ENCODE measurements at places on chromosomes 4 and X.

- no peak for DNase-seq
These were observed 21.8 kb upstream of the IQSEC2 start for GRCh38 chrX:53303195-53303594.

DNA sequence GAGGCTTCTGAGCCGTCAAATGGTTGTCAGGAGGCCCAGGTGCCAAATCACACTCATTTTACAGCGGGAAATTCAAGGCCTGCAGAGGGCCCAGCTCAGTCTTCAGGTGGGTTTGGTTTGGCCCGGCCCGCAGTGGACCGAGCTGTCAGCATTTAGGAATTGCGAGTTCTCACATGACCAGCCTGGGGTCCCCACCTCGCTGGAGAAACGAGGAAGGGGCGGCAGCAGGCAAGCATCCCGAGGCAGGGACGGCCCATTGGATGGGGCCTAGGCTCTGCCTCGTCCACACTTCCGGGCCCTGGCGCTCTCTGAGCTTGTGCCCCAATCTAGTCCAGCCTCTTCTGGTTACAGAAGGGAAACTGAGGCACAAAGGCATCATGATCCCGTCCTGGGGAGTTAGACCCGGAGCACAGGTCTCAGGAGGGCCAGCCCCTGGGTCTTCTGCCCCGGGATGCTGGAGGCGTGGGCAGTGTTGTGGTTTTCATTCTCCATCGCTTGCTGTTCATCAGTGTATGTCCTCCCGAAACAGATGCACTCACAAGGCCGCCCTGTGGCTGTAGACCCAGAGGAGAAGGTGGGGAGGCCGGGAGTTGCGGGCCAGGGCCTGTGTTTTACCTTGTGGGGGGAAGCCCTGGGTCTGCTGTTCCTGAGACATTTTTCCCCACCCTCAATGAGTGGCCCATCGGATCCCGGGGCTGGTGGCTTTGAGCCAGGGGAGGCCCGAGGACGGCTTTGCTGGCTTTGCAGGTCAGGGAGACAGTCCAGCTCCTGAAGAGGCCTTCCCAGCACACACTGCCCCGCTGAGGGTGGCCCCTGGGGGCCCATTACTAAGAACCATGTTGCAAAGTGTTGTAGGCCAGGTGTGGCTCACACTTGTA lies 8.9 kb downstream of the PSAPL1 start:
- no peak for DNase-seq

DNA sequence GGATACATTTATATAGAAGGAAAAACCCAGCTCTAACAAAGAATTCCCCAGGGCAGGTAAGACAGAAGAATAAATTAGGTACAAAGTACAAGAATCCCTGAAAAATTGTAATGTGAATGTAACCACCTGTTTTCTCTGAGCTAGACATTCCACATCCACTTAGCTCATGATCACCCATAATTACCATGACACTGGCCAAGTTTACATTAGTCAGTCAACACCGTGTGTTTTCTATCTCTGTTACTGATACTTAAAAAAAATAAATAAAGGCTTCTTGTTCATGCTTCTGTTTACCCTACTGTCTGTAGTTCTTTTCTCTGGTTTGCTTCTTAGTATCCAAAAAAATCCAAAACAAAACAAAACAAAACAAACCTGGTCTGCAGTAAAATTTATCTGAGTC lies 66.0 kb downstream of the CBLL2 start:
- DNase-seq, result no peak

DNA sequence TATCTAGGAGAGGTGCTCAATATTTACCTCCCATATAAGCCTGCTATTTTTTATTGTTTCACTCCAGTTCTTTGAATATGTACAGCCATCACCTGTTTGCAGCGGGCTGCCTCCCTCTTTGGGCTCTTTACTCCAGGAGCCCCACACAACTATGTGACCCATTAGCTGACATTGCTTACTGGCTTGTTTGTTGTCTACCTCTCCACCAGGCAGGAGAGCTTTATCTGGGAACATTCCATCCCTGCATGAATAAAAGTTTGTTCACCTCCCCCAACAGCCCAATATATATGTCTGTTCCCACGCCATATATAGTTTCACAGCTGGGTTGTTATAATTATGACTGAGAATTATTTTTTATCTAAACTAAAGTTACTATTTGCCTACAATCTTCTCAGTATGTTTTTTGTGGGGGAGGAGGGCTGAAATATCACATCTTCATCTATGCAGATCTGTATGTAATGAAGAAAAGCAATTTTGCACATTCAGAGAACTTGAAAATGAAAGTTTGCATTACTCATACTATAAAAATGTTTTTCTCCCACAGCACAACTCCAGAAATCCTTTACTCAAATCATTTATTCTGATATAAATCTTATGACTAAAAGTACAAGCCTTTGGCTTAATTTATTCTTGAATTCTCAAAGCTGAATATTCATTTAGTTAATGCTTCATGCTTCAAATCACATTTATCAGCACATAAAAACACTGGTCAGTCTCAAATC lies 61.2 kb upstream of the DAPP1 start:
- no peak for DNase-seq

GRCh38 chrX:47502316-47503125 lies 19.5 kb upstream of the ZNF41 start:
- no peak for DNase-seq

Measured in SW 1271 (cell line).